Naive thymus-derived CD4-positive, alpha-beta T cell (primary cell): ENCODE measurements at places on chromosomes 2 and 18. TPM values are rescaled to one million over a fixed set of nuclear protein-coding genes. Genes with fewer than 3 reads are reported as not detected.

MC5R gene
- not detected for total RNA-seq

BCL2L11 gene
- 33.1 TPM for total RNA-seq

PCARE gene
- total RNA-seq, result not detected

- no peak for DNase-seq
Measured at GRCh38 chr2:36859366-36859792, 107.0 kb downstream of the STRN start.

GMCL1 gene
- total RNA-seq, result 24.9 TPM

- DNase-seq, result no peak
Measured at GRCh38 chr2:216519154-216519762, 20.6 kb downstream of the RPL37A start.

- no peak for DNase-seq
Measured at GRCh38 chr2:187900021-187900420, 345.8 kb upstream of the TFPI start.

CELF4 gene
- not detected for total RNA-seq
